ENCODE measurements at places on chromosomes 7 and 10. TPM values are rescaled to one million over a fixed set of nuclear protein-coding genes. Genes with fewer than 3 reads are reported as not detected.
A peak's percentile ranks its signal among the peaks of the same experiment; 100 is the strongest.

DNA sequence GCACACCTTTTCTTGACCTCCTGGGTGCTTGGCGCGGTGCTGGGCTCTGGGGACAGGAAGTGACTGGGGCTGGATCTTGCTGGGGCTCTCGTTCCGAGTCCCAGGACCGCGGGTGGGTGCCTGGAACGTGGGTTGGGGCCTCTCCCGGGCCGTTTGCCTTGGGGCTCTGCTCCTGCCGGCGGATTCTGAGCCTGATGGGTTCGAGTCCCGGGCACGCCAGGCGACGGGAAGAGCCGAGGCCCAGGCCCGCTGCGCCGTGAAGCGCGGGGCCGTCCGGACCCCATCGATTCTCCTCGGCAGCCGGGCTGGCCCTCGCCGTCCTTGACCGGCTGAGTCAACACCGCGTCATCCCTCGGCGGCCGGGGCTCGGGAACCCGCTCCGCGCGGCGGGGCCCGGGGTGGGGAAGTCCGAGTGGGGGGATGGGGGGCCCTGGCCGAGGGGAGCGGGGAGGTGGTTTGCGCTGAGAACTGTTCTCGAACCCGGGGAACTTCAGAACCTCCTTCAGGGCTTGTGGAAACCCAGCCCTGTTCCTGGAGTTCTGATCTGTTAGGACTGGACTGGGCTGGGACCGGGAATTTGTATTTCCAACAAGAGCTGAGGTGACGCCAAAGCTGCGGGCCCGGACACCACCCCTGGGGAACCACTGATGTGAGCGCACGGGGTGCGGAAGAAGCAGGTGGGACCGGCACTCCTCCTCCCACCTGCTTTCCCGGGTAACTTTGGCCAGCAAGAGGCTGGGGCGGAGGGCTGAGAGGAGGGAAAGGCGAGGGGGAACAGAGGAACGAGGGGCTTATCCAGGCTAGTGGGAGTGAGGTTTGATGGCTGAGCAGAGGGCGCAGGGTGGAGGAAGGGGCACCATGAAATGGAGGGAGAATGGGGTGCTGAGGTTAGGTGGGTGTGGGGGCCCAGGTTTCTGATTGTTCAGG is 6.2 kb downstream of the HHEX start:
- no peak overlapping the region for H3K27ac ChIP-seq
- H3K36me3 ChIP-seq, result no peaks in the 10 kb centered on the region
- peak; percentile 10 for DNase-seq
- H3K27me3 ChIP-seq, result peaks cover 88% of the 10 kb centered on the region

- no peak overlapping the region for H3K4me3 ChIP-seq
- H3K36me3 ChIP-seq, result no peaks in the 10 kb centered on the region
- peaks cover 3% of the 10 kb centered on the region for H3K27me3 ChIP-seq
- no peak overlapping the region for H3K27ac ChIP-seq
- no peaks in the 10 kb centered on the region for H3K4me1 ChIP-seq
- DNase-seq, result no peak
These were observed 321.9 kb downstream of the REEP3 start for GRCh38 chr10:63843107-63843506.

FAM221A gene
- polyA plus RNA-seq, result 4.1 TPM

- no peaks in the 10 kb centered on the region for H3K27me3 ChIP-seq
- no peaks in the 10 kb centered on the region for H3K36me3 ChIP-seq
- no peak for DNase-seq
These were observed 52.4 kb upstream of the ITGB1 start for GRCh38 chr10:33010132-33011037.

Data from heart right ventricle (tissue), 16 donors.